Fibroblast of villous mesenchyme (primary cell): ENCODE measurements at places on chromosomes 11 and 22. TPM values are rescaled to one million over a fixed set of nuclear protein-coding genes. Genes with fewer than 3 reads are reported as not detected.
A peak's percentile ranks its signal among the peaks of the same experiment; 100 is the strongest.

Gene SLC22A8
- not detected in 2 replicates for total RNA-seq

Gene NCF4
- total RNA-seq = not detected in 2 replicates

Gene LRP4
- total RNA-seq = 3.5 and 3.9 TPM in 2 replicates

Gene DUSP8
- 0.64 and 0.86 TPM in 2 replicates for total RNA-seq

Gene UNC93B1
- 14.7 and 17.7 TPM in 2 replicates for total RNA-seq

Gene IGSF22
- under 0.01 and 1.3 TPM in 2 replicates for total RNA-seq

Gene MRPL48
- total RNA-seq = 22.5 and 30.3 TPM in 2 replicates

Gene CECR2
- total RNA-seq = not detected in 2 replicates

- DNase-seq = no peak
These were observed 34.3 kb downstream of the INSC start for GRCh38 chr11:15149050-15149449.

- peak; percentile 28 for DNase-seq
These were observed at the start of gene RASD2 for GRCh38 chr22:35540595-35541253. RASD2 (plus strand) TSS chr22:35540831; CDS start chr22:35546810, 5,979 bp downstream.

DNA sequence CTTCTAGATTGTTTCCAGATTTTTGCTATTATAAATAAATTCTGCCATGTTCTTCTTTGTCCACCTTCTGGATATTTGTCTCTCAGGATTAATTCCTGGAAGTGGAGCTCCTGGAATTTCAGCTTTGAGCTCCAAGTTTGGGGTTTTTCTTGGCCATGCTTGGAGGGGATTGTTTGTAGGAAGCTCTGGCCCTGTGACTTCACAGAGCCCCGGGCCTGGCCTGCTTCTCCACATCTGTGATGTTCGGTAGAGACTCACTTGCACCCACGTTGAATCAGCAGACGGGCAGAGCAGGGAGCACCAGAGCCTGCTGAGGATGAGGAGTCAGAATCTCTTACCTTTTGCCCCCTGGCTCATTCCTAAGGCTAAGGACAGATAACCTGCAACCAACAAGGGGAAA is 35.7 kb downstream of the LRRC32 start:
- no peak for DNase-seq

DNA sequence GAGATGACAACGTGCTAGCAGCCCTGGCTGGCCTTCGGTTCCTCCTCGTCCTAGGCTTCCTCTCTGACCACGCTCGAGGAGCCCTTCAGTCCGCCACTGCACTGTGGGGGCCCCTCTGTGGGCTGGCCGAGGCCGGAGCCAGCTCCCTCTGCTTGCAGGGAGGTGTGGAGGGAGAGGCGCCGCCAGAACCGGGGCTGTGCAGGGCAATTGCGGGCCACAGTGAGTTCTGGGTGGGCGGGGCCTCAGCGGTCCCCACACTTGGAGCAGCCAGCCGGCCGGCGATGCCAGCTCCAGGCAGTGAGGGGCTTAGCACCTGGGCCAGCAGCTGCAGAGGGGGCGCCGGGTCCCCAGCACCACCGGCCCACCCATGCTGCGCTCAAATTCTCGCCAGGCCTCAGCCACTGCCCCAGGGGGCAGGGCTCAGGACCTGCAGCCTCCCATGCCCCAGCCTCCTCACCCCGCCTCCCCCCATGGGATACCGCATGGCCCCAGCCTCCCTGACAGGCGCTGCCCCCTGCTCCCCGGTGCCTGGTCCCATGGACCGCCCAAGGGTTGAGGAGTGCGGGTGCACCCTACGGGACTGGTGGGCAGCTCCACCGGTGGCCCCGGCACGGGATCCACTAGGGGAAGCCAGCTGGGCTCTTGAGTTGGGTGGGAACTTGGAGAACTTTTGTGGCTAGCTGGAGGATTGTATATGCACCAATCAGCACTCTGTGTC is 399.4 kb downstream of the LUZP2 start:
- no peak for DNase-seq

- no peak for DNase-seq
These were observed 245.0 kb upstream of the B3GAT1 start for GRCh38 chr11:134656861-134657540.
